HAP-1 (cell line): ENCODE measurements at places on chromosomes 4 and X.

DNA sequence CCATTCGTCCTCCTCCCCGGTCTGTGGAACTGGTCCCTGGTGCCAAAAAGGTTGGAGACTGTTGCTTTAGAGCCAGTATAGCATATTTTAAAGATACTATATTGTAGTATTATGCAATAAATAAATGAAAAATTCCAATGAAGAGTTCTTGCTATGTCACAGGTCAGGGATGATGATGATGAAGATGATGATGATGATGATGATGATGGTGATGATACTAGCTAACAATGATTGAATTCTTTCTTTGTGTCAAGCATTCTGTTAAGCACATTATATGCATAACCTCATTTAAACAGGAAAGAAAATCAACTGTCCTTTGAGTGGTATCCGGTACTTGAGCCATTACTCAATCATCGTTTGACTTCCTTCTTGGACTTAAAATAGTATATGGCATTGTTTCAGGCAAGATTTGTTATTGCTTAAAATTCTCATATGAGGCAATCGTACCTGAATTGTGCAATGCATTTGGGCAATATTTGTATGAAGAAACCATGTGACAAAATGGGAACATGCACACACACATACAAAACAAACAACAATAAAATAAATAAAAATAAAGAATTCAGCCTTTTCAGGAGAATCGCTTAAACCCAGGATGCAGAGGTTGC, 22.8 kb upstream of the TLR2 start:
- DNase-seq: no peak

DNA sequence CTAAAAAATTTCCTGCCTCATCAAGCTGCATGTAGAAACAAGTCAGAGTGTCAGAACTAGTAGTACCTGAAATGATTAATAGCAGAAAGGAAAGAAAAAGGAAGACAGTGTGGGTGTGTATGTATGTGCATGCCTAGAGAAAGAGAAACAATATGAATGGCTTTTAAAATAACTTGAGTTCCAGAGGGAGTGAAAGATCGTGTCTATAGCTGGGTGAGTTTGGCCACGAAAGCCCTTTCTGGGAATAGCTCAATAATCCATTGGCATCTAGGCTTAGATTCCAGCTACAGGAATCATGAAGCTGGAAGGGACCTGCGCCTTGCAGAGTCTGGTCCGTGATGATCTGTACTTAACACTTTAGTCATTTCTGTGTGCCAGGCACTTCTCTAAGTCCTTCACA, 195.6 kb downstream of the RAPGEF2 start:
- no peak for DNase-seq

GRCh38 chr4:185911556-185912064, 99.6 kb upstream of the SORBS2 start:
- DNase-seq: no peak

- DNase-seq: no peak
Measured at GRCh38 chr4:182107931-182108330, 135.3 kb upstream of the TENM3 start.

GRCh38 chr4:78609580-78609979, 58.0 kb downstream of the ANXA3 start:
- no peak for DNase-seq

- no peak for DNase-seq
Measured at GRCh38 chrX:9767375-9767774, 1.7 kb upstream of the GPR143 start.

DNA sequence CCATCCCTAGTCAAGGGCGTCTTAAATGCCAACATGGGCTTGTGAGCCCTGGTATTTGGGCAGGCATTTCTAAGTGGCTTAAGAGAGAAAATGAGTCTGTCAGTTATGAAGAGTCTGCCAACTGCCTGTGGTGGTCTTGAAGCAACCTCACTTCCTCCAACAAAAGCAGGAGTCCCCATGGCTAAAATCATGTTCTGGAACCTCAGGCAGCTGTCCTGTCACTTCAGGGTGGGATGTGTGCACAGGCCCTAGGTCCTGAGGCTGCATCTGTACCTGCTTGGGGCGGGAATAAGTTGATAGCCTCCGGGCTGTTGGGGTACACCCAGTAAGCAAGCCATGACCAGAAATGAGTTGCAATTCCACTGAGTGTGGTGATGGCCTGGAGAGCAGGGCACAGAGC, 115.0 kb upstream of the SCML1 start:
- DNase-seq: no peak

DNA sequence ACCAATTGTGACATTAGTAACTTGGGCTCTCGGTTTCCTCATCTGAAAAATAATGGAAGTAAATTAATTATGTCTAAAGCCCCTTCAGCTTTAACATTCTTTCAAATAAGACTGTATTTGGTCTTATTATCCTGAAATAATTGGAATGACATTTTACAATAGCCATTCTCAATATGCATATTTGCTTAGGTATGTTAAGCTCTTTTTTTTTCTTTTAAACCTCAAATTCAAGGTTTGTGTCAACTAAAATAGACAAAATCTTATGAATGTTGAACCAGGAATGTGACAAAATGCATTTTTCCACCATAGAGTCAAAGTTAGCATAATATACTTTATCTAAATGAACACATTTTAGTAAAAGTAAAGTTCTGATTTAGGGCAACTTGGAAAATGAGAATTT, 34.4 kb upstream of the TET2 start:
- no peak for DNase-seq

DNA sequence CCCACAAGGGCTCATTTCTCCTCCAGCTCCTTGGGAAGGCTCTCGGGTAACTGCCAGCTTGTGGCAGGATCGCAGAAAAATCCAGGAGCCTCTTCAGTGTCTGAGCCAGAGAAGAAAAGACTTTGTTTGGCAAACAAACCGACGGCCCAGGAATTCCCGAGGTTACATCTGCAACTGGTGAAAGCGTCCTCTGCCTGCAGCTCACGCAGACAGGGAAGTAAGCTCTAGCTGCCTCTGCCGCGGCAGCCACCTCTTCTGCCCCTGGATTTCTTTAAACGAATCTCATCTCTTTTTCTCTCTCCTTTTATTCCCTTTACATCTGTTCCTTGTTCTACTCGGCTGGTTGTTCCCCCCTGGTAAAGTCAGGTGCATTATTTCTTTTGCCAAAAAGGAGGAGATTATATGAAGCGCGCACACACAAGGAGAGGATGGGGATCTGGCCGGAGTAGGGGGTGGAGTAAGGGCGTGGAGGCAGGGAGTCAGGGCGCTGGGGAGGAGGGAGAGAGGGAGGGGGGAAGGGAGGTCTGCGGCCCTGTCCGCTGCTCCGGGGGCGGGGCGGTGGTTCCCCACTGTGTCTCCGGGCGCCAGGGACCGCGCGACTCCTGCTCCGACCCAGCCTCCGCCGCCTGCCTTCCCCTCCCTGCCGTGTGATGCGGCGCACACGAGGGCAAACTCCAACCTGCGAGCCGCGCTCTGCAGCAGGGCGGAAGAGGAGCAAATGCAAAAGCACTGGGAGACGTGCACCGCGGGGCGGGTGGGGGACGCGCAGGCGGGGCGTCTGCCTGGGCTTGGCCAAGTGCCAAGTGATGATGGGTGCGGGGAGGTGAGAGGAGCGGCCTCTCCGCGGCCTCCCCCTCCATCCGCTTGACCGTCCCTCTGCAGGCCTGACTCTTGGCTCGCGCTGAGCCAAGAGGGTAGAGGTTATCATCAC, at the start of gene DCHS2:
DCHS2 (minus strand) TSS at position 459 of the 931 bp plus-strand sequence; CDS start at position 15, 444 bp downstream.
- peak; percentile 85 for DNase-seq

GRCh38 chrX:120486786-120487185, 17.7 kb upstream of the LAMP2 start:
- DNase-seq: no peak

GRCh38 chr4:101005659-101006058, 341.7 kb downstream of the PPP3CA start:
- DNase-seq: no peak

DNA sequence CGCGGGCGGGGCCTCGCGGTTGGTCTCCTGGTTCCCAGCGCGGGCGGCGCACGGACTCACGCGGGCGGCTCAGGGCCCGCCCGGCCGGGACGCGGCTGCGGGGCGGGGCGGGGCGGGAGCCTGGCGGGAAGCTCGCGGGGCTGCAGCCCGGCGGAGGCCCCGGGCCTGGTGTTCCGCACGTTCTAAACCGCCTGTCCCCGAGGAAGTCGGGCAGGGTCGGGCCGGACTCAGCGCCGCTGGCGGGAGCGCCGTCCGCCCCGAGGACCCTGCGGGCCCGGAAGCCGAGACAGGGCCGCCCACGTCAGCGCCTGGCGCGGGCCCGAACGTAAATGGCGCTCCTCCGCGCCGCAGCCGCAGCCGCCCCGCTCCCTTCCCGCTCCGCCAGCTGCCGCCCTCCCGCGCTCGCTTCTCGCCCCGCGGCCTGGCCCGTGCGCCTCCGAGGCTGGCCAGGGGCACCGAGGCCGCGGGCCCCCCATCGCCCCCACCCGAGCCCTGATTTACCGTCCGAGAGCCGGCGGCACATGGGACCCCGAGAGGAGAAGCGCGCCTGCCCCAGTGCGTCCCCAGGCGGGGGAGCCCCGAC, 309 bp upstream of the CTBP1 start:
- peak; percentile 68 for DNase-seq

- no peak for DNase-seq
Measured at GRCh38 chr4:48944756-48945241, 38.2 kb upstream of the OCIAD2 start.

DNA sequence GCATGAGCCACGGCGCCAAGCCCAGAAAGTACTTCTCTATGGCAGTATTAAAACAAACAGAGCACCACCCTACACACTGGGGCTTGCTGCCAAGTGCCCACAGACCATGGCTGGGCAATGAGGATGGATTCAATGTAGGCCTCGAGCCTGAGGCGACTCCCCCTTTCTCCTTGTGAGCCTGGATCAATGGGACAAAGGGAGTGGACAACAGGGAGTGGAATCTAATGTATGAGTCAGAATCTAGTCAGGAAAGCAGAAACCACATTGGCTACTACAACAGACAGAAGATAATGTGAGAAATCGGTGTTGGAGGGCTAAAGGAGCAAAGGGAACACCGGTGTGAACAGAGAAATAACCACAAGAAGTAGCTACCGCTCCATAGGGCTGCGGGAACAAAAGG, 37.7 kb upstream of the OCIAD2 start:
- DNase-seq: peak; percentile 19

GRCh38 chrX:68881911-68882310, 53.1 kb downstream of the EFNB1 start:
- DNase-seq: no peak

DNA sequence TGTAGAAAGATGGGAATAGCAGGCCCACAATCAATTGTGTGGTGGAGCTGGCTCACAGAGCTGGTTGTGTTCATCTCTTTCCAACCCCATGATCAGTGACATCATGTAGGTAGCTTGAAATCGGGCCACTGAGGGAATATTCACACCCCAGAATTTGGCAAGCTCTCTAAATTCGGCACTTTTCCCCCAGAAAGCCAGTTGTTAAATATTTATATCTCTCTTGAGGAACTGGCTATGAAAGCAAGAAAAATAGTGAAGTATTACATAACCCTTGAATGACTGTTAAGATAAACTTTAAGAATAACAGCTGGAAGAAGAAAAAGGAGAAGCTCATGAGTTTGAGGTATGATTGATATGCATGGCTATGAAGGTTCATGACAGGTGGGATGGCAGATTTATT, 38.9 kb downstream of the GPRIN3 start:
- DNase-seq: no peak

DNA sequence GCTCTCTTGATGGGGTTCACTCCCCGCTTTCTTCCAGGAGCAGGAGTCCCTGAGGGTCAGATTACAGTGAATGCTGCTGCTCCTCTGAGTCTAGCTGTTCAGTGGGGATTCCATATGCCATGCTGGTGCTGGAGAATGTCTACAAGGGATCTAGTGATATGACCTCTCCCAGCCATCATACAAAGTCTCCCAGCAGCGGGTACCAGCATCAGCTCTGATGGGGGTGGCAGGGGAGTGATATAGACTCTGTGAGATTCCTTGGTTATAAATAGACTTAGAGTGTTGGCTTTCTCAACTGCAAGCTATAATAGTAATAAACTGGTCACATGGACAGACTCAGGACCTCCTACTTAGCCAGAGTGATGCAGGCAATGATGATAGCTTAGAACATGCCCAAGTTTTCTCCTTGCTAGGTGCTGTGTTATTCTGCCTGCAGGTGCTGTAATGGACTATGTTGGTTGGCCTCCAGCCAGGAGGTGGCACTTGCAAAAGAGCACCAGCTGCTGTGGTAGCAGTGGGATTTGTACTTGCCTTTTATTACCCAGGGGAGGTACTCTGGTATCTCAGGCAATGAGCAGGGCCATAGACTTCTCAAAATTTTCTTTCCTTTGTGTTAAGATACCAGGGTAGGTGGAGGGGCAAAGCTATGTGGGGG, 202.9 kb downstream of the CHIC1 start:
- DNase-seq: no peak

- DNase-seq: no peak
Measured at GRCh38 chrX:44536198-44536597, 6.5 kb downstream of the FUNDC1 start.

DNA sequence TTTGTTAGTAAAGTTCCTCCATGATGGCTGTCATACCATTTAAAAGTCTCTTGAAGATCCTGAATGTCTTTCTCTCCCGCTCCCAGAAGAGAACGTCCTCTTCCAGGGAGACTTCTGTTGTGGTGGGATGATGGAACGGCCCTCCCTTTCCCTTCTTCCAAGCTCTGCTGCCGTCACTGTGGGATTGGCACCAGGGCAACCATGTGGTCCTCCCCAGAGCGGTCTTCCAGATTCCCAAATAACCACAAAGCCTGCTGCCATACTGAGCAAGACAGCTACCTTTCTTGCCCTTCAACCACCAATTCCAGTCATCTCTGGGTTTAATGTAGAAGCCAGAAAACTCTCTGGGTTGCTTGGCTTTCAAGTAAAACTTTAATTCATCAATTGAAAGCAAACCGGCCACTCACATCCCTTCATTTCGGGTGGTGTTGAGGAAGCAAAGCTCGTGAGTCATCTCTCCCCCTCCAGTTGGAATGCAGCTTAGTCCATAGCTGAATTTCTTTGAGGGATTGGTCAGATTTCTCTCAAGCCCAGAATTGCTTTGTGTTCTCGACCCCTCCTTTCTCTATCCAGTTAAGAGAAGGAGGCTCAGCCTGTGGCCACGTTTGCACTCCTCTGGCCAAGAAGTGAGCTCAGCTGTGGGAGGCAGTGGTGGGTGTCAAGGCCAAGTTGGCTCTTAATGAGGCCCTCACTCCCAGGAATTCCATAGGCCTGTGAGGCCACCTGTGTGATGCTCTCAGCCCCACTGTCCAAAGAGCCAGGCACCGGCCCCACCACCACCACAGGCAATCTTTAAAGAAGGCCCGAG, 36.9 kb downstream of the FHDC1 start:
- DNase-seq: no peak

DNA sequence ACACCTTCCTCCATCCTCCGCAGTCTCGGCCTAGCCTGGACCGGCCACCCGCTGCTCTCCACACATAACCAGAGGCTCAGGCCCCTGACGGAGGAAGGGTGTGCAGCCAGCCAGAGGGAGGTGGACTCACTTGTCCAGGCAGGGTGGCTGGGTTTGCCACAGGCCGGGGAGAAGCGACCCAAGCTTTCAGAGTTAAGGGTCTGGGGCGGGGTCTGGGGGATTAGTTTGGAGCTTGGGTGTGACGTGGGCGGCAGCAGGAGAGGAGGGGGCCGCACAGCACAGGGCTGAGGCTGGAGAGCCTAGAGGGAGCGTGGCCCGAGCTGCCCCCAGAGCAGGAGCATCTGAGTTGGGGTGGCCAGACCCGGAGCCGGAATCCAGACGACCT, 22.4 kb upstream of the CPLX1 start:
- no peak for DNase-seq

GRCh38 chrX:12693754-12694153, 97.5 kb upstream of the PRPS2 start:
- DNase-seq: no peak
